ENCODE measurements at places on chromosomes 6 and 20.
A peak's percentile ranks its signal among the peaks of the same experiment; 100 is the strongest.

- DNase-seq = peak; percentile 38
Measured at GRCh38 chr6:148440877-148441453, 98.3 kb downstream of the SASH1 start.

DNA sequence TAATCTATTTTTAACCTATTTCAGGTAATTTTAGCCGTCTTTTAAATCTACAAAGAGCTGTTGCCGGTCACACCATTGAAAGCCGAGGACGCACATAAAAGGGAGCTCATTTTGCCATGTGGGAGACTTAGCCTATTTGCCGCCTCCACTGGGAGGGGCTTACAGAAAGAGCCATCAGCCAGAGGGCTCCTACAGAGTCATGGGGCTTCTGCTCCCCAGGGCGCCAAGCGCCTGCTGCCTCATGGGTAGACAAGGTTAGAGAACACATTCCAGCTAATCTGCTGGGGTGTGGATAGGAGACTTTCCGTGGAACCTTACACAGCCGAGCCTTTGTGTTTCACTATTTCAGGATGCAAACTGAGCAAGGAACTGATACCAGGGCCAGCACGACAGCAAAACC is 12.6 kb downstream of the PCMTD2 start:
- no peak for DNase-seq

GRCh38 chr6:41428336-41428995 is 93.1 kb downstream of the NCR2 start:
- DNase-seq = no peak

GRCh38 chr6:161915456-161915964 is 641.6 kb upstream of the AGPAT4 start:
- no peak for DNase-seq

DNA sequence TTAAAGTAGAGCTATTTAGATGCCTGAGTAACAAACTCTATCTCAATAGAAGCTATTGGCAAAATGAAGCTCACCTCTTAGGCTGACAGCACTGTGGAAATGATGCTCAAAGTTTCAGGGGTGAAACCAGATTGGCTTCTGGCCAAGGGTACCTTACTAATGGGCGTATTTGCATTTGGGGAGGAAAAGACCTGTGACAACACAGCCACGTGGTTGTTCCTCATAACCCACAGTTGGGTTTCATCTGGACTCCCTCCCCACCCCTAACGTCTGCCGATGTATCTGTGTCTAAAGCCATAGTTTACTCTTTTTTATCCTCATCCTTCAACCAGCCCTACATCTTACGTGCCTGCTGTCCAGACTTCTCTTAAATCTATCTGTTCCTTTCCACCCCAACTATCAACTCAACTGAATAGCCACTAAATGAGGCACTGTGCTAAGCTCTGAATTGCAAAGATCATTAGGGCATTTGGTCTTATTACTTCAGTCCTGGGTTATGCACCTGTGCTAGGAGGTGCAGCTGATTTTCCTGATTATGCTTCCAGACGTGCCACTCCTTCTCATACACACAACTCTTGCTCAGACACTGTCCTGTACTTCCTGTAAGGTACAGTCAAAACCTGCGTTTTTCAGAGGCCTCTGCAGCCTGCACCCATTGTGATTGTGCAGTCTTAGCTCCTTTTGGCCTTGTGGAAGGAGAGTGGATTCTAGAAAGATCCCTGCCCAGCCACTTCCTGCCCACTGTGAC is 80.6 kb upstream of the ARMC2 start:
- no peak for DNase-seq

- no peak for DNase-seq
Measured at GRCh38 chr6:10144772-10145171, 270.1 kb downstream of the TFAP2A start.

GRCh38 chr6:118764766-118765165 is 113.4 kb upstream of the CEP85L start:
- no peak for DNase-seq

DNA sequence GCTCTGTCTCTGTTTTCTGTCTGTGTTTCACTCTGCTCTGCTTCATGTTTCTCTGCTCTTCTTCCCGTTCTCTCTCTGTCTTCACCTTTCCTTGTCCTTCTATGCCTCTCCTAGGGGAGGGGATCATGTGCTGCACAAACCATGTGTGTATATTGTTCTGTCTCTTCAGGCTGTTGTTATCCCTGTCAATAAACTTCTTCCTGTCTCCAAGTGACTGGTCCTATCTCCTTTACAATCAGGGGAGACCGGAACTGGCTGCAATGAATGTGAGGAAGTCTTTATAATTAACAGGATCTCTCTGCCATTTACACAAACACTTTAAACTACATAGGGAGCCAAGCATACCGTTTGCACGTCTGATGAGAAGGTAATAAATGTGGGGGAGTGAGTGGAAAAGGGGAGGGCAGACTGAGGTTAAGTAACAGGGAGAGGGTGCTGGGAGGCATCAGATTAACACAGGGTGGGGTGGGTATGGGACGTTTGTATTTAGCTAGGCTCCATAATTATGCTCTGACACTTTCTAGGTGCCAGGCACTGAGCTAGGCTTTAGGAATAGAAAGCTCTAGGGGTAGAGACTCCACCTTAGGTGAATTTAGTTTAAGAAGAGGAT is 626.1 kb downstream of the DHX35 start:
- DNase-seq = no peak

DNA sequence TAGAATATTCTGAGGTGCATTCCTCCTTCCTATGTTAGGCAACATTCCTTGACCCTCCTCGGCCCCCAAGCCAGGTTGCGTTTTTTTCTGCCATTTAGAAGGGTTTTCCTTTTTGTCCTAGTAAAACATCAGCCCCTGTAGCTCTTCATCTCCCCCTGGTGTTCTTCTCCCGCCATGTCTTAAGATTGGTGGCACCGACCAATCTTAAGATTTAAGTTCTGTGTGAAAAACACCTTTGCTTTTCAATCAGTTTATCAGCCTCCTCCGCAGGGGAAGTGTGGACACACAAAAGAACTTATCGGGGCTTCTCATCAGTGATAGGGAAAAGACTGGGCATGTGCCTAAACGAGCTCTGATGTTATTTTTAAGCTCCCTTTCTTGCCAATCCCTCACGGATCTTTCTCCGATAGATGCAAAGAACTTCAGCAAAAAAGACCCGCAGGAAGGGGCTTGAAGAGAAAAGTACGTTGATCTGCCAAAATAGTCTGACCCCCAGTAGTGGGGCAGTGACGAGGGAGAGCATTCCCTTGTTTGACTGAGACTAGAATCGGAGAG is 719 bp upstream of the EDN1 start:
- DNase-seq = peak; percentile 93

GRCh38 chr6:46484081-46484820 is 7.0 kb downstream of the RCAN2 start:
- DNase-seq = no peak

DNA sequence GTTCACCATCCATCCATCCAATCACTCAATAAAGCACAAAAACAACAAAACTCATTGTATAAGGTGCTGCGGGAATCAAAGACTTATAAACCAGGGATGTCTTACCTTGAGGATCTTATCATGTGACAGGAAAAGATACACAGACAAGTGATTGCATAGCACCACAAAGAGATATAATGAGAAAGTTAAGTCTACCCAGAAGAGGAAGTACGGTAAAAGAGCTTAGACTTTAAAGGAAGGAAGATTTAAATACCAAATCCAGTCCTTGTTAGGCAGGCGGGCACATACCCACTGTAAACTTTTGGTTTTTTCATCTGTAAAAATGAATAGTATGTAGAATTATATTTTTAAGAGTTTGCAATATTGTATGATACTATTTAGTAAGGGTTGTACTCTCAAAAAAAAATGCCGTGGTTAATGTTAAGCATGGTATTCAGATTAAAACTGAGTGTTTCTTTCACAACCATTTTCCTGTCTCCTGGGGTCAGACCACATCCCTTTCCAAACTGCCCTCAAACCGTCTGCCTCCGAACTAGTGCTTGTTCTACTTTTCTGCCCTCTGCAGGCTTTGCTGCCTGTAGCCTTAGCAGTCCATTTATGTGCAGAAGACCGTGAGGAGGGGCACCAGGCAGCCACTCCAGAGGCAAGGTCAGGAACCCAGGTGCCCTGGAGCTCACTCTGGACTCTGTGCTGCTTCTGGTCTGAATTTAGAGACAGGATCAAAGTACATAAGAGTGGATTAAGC is 179.5 kb upstream of the SYNDIG1 start:
- DNase-seq = peak; percentile 44

DNA sequence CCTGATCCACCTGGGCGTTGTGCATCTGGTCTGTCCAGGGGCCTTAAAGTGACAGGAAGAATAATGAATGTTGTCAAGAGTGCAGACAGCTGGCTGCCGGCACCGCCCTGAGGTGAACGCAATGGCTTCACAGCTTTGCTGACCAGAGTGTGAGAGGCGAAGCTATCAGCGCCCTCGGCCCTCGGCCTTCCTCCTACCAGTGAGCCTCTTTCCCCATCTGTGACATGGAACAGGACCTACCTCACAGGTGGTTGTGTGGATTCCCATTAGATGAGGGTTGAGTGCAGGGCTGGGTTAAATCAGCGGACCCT is 54.8 kb downstream of the CTCFL start:
- DNase-seq = no peak

DNA sequence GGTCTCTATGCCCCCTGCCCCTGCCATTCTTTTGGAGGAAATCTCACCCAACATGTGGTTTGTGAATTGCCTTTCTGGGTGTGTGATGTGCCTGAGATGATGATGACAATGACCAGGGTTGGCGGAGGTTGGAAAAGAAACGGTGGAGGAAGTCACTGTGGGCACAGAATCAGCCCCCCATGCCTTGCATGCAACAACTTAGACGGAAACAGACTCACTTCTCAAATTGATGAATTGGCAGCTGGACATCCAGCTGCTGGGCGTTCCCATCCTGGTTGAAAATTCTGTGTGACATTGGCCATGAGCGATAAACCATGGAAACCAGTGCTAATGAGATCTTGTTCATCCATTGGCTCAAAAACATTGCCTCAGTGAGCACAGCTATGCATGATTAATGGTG is 95.8 kb upstream of the LY86 start:
- no peak for DNase-seq

DNA sequence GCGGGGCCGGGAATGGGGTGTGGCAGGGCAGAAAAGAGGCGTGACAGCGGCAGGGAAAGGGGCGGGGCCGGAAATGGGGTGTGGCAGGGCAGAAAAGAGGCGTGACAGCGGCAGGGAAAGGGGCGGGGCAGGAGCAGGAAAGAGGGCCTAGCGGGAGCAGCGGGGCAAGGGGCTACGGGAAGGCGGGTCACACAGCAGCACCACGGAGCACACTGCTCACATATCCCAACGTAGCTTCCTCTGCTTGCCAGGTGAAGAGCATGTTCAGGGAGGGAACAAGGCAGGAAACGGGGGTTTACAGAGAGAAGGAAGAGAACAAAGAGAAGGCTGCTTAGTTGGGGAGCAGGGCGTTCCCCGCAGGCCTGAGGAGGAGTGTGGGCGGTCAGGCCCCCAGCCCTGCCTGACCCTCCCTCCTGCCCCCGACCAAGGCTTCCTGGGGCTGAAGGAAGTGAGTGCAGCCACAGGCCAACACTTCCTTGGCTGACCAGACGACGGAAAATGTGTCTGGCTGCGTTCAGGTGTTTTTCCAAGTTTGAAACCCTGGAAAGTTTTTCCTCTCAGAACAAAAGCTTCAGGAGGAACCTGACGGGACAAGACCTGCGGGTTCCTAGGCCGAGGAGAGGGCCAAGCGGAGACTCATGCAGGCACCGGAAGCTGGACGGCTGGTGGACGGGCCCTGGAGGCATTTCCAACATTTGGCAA is 13.8 kb downstream of the UCKL1 start:
- DNase-seq = peak; percentile 91

DNA sequence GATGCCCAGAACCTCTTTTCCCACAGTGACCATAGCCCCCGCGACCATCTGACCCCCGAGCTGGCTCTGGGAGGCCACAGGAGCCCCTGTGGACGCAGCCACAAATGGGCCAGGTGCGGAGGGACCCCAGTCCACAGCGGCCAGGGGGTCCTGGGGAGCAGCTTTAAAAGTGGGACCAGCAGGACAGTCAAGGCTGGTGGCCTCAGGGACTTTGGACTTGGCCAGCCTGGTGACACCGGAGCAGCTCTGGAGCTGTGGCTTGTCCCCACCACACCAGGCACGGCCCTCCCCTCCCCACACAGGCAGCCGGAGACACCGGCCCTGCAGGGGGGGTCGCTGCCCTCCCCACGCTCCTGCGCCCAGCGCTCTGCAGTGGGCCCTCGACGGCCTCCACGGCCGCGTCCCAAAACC is 3.5 kb downstream of the FNDC11 start:
- DNase-seq = no peak

- DNase-seq = no peak
Measured at GRCh38 chr6:166782520-166782919, 155.5 kb upstream of the RPS6KA2 start.

GRCh38 chr20:26135325-26136110 is 438.9 kb upstream of the ZNF337 start:
- no peak for DNase-seq

GRCh38 chr6:157527471-157527907 is 146.5 kb downstream of the ZDHHC14 start:
- DNase-seq = no peak

- DNase-seq = no peak
Measured at GRCh38 chr6:89509777-89510281, 76.9 kb downstream of the ANKRD6 start.

DNA sequence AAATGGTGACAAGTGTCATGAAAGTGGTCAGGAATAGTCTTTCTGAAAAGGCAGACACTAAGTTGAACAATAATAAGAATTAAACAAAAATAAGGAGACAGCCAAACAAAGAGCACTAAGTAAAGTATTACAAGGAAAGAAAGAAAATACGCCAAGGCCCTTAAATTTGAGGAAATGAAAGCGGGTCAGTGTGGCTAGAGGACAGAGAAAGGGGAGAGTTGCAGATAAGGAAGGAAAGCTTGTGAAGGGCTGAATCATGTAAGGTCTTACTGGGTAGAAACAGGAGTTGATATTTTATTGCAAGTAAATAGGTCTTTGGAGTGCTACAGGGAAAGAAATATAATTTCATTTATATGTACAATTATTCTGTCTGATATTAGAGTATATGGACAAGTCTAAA is 732.1 kb downstream of the EPHA7 start:
- no peak for DNase-seq

GRCh38 chr6:112214739-112215269 is 39.6 kb downstream of the LAMA4 start:
- no peak for DNase-seq

DNA sequence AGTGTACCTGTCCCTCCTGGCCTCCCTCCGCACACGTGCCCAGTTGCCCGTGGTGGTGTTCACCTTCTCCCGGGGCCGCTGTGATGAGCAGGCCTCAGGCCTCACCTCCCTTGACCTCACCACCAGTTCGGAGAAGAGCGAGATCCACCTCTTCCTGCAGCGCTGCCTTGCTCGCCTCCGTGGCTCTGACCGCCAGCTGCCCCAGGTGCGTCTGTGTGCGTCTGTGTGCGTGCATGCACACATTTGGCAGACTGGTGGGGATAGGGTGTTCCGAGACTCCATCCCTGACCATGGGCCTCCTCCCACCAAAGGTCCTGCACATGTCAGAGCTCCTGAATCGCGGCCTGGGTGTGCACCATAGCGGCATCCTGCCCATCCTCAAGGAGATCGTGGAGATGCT is 4.9 kb downstream of the SKIC2 start:
- DNase-seq = no peak

GRCh38 chr20:3262566-3262965 is 23.6 kb upstream of the SLC4A11 start:
- no peak for DNase-seq

GRCh38 chr6:10690651-10691445 is 3.6 kb downstream of the C6orf52 start:
- no peak for DNase-seq

All from endodermal cell (in vitro differentiated cells).